ENCODE measurements at places on chromosomes 11 and 22.

- peak; percentile 44 for DNase-seq
These were observed 33.1 kb downstream of the DDX10 start for GRCh38 chr11:108697872-108698473.

DNA sequence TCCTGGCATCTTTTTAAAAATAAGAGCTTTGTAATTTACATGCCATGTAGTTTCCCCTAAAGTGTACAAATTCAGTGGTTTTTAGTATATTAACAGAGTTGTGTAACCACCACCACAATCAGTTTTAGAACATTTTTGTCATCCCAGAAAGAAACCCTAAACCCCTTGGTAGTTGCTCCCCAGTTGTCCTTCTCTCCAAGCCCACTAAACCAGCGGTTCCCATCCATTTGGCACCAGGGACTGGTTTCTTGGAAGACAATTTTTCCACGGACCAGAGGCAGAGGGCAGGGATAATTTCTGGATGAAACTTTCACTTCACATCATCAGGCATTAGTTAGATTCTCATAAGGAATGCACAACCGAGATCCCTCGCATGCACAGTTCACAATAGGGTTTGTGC is 22.6 kb downstream of the CABIN1 start:
- no peak for DNase-seq

- DNase-seq = no peak
These were observed 6.5 kb downstream of the KBTBD3 start for GRCh38 chr11:106070606-106071005.

DNA sequence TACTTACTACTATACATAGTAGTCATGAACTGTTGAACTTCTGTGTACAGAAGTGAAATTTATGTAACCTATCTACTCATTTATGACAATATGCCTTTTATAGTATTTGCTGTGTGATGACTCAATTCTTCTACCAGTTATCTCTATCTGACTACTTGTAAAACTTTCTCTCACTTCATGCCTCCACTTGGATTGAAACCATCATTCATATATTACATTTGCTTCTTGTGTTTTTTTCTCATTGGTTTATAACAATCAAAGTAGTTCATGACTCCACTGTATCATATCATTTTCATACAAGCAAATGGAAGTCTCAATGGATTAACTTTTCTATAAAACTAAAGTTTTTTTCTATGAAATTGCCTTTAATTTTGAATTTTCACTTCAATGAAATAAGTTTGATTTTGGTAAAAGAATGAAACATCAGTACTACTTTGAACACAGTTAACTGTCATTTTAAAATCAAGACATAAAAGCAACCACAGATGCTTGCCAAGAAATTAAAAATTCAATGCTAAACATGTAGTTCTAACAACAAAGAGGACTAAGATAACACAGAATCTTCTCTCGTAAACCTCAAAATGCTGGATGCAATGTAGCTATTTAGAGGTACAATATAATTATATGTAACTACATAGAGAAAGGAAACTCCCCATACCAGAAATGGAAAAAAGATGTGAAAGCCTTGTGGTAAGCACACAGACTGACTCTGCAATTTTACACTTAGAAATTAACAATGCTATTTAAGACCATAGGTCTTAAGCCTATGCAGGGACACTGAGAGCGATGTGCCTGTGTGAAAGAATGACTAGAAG is 27.6 kb upstream of the EXPH5 start:
- DNase-seq = no peak

- DNase-seq = peak; percentile 75
These were observed 17.7 kb downstream of the MGAT3 start for GRCh38 chr22:39474351-39475111.

GRCh38 chr22:38423512-38424503 is 31.2 kb downstream of the KCNJ4 start:
- DNase-seq = no peak

DNA sequence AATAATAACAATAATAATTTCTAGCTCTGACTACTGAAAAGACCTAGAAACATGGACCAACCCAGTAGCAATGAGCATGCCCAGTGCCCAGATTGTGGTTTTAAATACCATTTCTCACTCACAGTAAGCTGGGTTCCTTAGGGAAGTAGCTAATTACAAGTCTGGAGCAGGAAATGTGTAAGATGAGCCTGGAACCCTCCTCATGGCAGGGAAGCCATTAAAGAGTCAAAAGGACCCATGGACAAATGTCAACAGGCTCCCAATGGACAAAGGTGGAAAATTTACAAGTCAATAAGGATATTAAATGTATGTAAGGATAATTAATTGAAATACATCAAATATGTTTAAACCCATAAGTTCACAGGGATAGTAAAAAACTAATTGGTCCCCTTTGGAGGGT is 10.6 kb upstream of the CSNK2A3 start:
- DNase-seq = no peak

DNA sequence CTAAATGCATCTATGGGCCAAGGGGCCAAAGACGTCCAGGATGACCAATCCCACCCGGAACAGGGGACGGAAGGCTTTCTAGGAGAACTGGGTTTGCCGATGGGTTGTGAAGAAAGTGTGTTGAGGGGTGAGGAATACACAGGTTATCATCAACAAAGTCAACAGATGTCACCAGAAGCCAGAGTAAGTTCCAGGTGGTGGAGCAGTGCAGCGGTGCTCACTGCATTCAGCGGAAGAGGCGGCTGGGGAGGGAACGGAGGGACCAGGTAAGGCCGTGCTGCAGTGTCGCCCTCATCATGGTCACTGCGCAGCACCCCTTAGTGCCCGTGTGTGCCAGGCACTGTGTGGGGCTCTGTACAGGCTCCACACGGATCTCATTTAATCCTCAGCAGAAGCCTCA is 176.0 kb downstream of the EFCAB6 start:
- DNase-seq = no peak

GRCh38 chr11:128919216-128919615 is 23.5 kb downstream of the TP53AIP1 start:
- DNase-seq = no peak

DNA sequence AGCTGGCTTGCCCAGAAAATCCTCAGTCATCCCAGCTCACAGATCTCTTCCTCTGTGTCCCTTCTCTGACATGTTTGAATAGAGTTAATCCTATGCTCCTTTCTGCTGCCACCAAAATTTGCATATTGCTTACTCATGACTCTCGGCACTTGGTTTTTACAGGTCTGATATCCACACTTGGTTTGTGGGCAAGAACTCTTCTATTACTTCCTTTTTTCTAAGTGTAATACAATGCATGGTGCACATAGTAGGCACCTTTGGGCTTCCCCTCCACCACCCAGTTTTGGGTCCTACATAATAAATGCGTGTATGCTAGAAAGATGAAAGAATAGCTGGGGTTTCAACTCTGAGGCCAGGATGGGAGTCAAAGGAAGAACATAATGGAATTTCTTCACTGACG is 69.7 kb upstream of the GRK3 start:
- no peak for DNase-seq

- peak; percentile 80 for DNase-seq
These were observed 79.2 kb upstream of the GRIK4 start for GRCh38 chr11:120432056-120433018.

DNA sequence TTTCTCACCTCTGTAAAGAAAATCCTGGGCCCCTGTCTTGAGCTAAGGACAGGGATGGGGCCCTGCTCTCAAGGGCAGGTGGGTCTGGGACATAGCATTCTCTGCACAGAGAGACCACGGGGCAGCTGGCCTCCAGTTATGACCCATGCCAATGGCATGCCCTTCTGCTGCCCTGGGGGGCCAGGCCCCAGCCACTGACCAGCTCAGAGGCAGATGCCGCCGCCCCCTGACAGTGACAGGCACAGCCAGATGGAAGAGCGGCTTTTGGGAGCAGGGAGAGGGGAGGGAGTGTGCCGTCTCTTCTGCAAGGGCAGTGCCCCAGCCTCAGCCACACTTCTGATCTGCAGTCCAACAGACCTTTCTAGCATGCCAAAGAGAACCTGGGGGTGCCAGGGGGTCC is 114.8 kb upstream of the NAV2 start:
- no peak for DNase-seq

GRCh38 chr11:95095858-95096587 is 6.4 kb downstream of the ENDOD1 start:
- no peak for DNase-seq

DNA sequence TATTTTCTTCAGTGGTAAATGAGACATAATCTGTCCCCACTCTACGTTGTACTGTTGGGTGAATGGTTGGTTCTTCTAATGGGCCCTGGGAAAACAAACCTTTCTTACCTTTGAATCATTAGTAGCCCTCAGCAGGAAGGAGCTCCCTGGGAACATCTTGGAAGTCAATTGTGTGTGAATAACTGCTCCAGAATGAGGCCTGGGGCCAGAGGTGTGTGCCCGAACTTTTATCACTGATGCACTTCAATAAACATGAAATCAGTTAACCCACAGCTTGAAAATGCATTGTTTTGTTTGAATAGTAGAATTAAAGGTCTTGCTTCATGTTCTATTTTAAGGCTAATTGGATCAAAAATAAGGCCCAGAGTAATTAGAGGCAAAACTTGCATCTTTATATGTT is 67.1 kb downstream of the NAV2 start:
- no peak for DNase-seq

- no peak for DNase-seq
These were observed 91.4 kb upstream of the APOA1 start for GRCh38 chr11:116928845-116929244.

DNA sequence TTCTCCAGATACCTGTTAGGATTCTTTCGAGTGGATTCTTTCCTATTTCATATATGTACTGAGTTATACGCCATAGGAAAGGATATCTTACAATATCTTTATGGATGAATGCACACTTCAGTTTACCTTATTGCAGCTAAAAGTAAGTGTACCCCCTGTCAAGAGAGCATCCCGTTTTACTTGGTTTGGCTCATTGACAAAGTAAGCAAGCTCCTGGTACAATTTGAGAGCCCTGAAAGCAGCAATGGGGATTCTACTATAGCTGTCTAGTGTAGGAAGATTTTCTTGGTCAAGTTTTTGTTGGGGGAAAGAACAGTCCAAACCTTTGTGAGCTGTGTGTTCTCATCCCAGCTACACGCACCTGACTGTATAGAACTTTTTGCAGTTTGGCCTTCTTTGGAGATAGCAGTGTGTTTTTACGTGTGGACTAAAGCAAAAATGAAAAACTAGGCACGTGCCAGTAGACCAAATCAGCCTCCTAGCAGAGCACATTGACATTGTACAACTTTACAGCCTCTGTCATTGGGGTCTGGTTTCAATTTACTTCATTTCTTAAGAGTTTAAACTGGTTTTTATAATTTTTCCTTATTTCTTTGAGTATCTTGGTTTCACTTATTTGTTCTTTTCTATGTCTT is 44.0 kb downstream of the PPP6R3 start:
- DNase-seq = no peak

DNA sequence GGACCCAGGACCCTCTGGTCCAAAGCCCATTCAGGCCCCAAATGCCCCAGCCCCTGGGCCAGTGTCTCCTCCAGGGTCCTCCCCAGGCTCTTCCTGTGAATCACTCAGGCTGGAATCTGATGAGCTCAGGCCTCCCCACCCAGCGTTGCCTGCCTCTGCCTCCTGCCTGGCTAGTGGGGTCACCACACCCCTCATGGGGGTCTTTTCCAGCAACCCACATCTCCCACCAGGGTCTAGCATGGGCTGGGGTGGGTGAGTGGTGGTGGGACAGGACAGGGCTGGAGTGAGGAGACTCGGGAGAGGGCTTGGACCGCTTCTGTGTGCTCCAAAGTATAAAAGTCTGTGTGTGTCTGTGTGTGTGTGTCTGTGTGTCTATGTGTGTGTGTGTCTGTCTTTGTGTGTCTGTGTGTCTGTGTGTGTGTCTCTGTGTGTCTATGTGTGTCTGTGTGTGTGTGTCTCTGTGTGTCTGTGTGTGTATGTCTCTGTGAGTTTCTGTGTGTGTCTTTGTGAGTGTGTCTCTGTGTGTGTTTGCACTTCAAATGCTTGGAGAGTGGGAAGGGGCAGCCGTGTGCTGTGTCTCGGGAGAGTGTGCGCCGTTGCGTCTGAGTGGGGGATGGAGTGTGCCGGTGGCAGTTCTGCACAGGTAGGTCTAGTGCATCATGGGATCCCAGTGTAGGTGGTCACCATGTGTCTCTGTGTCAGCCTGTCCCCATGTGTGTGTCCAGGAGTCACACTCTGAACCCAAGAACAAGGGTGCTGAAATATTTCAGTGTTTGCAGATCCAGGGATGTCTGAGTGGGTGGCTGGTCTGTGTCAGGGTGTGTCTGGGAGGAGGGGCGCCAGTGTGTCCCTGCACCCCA is 8.8 kb downstream of the RIN1 start:
- DNase-seq = no peak

DNA sequence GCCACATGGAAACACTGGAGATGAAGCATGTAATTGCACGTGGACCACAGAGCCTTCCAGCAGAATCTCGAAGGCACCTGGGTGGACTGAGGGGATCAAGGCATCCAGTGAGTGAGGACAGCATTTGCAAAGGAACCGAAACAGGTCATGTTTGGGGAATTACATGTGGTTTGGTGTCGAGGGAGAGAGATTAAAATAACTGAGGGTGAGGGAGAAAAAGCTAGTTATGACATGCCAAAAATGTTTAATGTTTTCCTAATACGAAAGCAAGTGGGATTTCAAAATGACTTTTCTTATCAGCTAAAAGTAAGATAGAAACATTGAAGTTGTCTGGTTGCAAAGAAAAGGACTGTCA is 157.1 kb downstream of the BLID start:
- no peak for DNase-seq

- DNase-seq = peak; percentile 56
These were observed 34.6 kb upstream of the CEP126 start for GRCh38 chr11:101880222-101880621.

DNA sequence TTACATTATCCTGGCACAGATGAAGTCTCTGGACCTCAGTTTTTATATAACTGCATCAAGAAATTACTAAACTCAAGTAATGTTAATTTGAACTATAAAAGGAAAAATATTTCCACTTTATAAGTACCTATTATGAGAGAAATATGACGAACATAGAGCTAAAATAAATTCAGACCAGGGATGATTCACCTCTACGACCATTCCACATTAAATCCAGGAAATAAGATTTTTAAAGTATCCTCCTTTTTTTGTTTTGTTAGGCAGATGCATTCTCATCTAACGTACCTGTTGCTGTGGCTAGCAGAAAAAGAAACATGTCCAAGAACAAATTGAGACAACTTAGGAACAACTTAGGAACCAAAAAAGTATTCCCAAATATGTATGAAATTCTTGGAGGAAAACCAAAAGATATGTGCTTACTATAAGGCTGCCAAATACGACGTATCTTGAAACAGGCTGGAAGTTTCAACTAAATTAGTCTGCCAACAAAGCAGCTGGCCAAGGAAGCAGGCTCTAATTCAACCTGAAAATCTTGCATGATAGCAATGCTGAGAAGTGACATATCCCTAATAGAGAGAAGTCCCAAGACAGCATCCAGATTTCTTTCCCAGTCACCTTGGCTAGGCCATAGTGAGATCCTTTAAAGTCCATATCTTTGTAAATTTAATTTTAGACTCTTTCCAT is 15.7 kb downstream of the SPTY2D1 start:
- peak; percentile 46 for DNase-seq

- DNase-seq = peak; percentile 17
These were observed 93.7 kb downstream of the MICAL3 start for GRCh38 chr22:17930455-17931313.

Measured in stomach (tissue), 19 donors.